Left renal cortex interstitium (tissue), 4 donors: ENCODE measurements at places on chromosomes 13 and 19.

DNA sequence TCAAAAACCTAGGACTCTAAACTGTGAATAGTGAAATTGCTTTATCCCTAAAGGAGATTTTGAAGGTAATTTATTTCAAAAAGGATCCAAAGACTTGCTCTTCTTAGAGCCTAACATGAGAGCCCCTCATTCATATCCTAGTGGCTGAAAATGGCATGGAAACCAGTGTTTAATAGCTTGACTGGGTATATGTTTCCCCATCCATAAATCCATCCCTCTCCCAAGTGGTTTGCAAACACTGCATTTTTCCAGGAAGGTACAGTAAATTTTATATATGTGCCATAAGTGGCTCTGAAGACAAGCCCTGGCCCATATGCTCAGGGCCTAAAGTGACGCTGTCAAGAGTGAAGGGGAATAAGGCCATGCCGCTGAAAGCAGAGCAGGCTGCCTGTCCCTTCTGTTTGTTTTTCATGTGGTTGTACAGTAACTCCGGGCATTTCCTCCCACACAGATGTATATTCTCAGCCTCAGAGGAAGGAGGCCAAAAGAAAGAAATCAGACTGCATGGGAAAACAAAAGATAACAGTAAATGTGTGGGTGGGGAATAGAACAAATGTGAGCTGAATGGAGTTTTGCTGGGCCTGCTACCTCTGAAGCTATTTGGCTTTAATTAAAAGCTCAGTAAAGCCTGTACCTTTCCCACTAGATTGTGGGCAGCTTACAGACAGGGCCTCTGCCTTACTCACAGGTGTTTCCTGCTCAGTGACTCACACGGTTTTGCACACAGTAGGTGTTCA, 181.9 kb downstream of the PCDH9 start:
- peak; percentile 44 for DNase-seq

DNA sequence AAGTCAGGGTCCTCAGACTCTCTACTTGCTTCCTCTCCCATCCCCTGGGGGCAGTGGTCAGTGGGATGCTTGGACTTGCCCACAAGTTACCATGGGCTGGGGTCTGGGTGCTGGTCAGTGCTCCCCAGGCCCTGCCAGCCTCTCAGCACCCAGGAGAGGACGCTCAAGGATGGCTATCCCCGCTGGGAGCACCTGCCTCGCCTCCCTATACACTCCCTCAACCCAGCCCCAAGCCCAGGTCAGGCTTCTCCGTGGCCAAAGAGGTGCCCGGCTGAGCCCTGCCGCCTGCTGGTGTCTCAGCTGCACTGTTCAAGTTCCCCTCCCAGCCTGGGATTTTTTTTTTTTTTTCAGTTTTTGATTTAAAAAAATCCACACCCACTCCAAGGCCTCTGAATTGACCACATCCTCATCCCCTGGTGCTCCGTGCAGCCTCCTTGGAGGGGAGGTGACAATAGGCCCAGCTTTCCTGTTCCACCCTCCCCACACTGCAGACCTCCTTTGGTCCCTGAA, 10.8 kb downstream of the F2RL3 start:
- DNase-seq = no peak

- DNase-seq = no peak
Observed at GRCh38 chr13:39670445-39670844, 15.0 kb downstream of the COG6 start.

DNA sequence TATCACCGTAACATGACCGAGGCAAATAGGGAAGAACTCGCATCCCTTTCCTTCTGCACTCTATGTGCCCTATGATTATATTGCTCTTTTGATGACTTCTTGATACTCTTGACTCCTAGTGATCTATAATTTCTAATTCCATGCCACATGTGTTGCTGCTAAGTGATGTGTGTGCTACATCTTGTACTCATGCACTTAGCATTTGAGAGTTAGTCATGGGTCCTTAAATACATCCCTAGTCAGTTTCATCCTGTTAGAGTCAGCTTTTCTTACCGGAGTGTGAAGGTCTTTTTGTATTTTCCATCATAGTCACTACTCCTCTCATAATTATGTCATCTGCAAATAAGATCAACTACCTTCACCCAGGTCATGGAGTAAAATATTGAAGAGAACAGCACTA, 30.2 kb downstream of the RXFP2 start:
- DNase-seq = no peak

DNA sequence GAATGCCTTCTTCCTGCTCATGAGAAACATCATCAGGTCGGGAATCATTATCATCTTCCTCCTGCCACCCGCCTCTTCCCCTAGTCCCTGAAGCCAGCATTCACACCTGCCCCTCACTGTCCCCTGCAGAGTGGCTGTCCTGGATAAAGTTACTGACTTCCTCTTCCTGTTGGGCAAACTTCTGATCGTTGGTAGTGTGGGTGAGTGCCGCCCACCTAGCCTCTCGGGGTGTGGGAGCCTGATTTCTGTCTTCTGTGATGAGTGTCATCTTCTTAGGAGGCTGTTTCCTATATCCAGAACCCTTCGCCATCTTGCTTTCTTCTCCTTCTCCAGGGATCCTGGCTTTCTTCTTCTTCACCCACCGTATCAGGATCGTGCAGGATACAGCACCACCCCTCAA, 12.5 kb downstream of the SLC44A2 start:
- DNase-seq = no peak

- no peak for DNase-seq
Observed at GRCh38 chr19:47507924-47508553, 6.8 kb downstream of the NAPA start.
